ENCODE measurements at places on chromosomes 5 and 9. TPM values are rescaled to one million over a fixed set of nuclear protein-coding genes. Genes with fewer than 3 reads are reported as not detected.

Gene IL11RA
- polyA plus RNA-seq: 12.3 TPM

GRCh38 chr5:116410336-116410890 lies 164.2 kb downstream of the SEMA6A start:
- no peak for DNase-seq

Gene SLC1A3
- not detected for polyA plus RNA-seq

DNA sequence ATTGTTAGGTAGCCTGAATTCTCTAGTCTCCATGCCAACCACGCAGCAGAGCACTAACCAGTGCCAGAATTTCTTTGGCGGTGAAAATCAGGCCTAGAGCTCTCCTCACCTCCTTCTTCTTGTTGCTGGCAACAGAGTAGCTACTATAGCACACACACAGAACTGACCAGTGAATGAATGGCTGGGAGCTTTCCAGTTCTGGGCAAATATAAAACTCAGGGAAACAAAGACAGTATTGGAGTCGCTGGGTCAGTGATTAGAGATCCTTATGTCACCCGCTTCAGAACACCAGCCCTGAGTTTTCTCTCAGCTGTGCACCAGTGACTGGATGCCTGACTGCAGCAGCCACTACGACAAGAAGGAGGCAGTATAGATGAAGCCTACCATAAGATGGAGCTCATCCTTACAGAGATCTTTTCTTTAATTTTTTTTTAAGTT lies 26.9 kb upstream of the FEM1C start:
- DNase-seq: no peak

- DNase-seq: no peak
Measured at GRCh38 chr5:134082264-134082992, 32.1 kb upstream of the TCF7 start.

Gene TPPP
- polyA plus RNA-seq: 0.75 TPM

GRCh38 chr9:131578731-131579504 lies 33.6 kb downstream of the PRRT1B start:
- DNase-seq: peak; percentile 79

- no peak for DNase-seq
Measured at GRCh38 chr5:149855366-149855765, 89.2 kb downstream of the PDE6A start.

Gene KCNV2
- not detected for polyA plus RNA-seq

GRCh38 chr5:72041654-72042053 lies 65.6 kb upstream of the MAP1B start:
- DNase-seq: no peak

Gene KIF20A
- polyA plus RNA-seq: 0.60 TPM

GRCh38 chr5:142925795-142926194 lies 155.6 kb downstream of the ARHGAP26 start:
- no peak for DNase-seq

GRCh38 chr5:131607903-131608540 lies 27.0 kb downstream of the RAPGEF6 start:
- DNase-seq: no peak

DNA sequence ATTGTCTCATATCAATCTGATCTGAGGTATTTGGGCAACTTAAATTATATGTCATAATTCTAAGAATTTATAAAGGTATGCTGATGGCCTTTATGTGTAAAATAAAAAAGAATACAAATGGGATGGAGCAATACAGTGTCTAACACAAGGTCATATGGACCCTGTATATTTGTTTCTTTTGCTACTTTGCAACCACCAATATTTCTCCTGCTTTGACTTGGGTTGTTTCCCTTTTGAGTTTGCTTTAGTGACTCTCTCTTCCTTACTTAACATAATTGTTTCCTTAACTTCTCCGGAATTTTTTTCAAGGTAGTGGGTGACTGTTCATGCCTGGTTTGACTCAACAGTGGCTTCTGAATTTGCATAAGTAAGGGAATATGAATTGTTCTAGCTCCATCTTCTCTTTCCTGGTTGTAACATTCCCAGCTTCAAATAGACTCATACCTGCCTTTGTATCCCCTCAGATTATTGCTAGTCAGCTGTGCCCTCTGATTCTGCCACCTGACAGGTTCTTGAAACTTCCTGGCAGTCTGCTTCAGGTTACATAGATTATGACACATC lies 30.2 kb upstream of the ANXA1 start:
- no peak for DNase-seq

- no peak for DNase-seq
Measured at GRCh38 chr9:36950389-36950788, 83.7 kb downstream of the PAX5 start.

Gene LCN1
- polyA plus RNA-seq: not detected

- DNase-seq: no peak
Measured at GRCh38 chr5:116442095-116442534, 132.5 kb downstream of the SEMA6A start.

GRCh38 chr5:137432376-137432775 lies 66.8 kb downstream of the SPOCK1 start:
- DNase-seq: no peak

- no peak for DNase-seq
Measured at GRCh38 chr5:121251954-121252353, 599.7 kb upstream of the FTMT start.

DNA sequence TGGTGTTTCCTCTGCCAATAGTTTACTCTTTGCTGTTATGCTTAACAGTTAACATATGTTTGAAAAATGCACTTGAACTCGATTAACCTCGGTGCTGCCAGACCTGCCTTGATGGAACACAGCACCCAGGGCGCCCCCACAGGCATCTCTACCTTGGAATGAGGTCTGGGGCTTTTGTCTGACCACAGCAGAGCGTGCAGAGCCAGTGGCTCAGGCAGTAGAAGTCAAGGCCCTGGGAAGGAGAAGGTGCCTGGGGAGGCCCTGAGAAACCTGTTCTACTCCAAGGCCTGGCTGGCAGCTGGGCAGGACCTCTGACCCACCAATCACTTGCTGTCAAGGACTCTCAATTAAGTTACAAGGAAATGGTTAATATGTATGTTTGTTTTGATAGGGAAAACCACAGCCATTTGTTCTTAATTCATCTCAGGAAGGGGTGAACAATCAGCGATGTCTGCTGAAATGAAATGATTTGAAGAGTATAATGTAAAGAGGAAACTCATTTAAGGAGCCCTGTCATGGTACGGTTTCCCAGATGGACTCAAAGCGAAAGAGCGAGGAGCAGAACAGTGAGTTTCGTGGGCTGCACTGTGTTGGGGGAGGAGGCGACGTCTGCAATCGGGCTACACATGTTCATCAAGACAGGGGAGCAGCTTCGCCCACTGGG lies 21.9 kb downstream of the MACROH2A1 start:
- no peak for DNase-seq

GRCh38 chr9:120734607-120735410 lies 20.5 kb upstream of the MEGF9 start:
- no peak for DNase-seq

DNA sequence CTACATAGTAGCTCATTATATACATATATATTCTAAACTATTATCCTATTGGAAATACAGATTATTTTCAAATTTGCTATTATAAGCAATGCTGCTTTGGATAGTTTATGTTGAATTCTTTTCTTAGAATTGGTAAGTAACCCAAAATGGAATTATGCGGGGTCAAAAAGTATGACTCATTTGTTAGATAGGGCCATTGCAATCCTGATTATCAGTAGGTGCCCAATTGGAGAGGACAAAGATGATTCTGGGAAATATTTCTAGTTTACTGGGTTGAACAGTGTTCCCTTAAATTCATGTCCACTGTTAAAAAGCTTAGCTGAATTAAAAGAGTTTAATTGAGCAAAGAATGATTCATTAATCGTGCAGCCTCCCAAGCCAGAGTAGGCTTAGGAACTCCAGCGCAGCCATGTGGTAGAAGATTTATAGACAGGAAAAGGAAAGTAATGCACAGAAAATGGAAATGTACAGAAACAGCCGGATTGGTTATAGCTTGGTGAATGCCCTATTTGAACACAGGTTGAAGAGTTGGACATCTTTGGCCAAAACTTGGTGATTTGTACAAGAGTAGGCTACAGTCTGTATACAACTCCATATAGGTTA lies 81.8 kb downstream of the GDNF start:
- no peak for DNase-seq

DNA sequence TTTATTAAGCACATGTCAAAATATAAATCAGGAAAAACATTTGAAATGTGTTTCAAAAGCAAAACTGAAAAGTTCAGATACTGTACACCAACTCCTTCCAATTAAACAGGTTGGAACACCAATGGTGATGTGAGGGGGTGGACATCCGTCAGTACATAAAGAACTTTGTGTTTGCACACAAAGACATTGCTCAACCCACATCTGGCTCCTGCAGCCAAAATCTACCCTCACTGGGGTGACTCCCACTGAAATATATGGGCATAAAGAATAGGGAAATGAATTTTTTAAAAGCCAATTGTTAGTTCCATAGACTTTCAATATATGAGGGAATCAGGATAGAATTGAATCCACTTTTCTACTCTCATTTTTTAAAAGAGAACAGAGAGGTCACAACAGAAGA lies 63.9 kb downstream of the MEGF9 start:
- no peak for DNase-seq

DNA sequence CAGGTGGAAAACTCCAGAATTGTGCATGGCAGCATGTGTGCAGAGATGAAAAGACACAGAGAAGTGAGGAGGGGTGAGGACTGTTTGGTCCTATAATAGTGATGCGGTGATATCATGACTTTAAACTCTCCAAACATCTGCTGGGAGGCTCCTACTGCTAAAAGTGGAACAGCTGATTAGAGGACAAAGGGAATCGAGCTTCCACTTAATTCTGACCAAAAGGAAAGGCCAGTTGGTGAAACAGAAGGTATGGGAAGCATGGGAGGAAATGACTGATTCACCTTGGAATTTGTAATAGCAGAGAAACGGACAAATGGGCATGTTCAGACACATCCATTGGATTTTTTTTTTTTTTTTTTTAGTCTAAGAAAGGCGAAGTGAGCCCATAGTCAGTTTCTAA lies 67.5 kb upstream of the MAMDC2 start:
- no peak for DNase-seq

GRCh38 chr9:87529671-87530070 lies 32.0 kb downstream of the DAPK1 start:
- no peak for DNase-seq

DNA sequence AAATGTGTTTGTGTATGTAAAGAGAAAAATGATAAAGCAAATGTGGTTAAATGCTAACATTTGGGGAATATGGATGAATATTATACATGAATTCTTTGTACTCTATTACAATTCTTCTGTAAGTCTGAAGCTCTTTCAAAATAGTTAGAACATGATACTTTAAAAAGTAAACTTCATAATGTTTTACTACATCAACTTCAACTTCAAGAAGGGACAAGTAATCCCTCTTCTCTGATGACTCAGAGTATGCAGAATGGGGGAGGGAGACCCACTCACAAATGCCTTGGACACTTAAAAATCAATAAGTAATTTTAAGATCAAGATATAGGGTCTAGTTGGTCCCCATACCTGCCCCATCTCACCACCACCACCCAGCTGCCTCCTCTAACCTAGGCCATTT lies 162.4 kb downstream of the ESM1 start:
- DNase-seq: no peak

Gene SLC46A2
- polyA plus RNA-seq: not detected

DNA sequence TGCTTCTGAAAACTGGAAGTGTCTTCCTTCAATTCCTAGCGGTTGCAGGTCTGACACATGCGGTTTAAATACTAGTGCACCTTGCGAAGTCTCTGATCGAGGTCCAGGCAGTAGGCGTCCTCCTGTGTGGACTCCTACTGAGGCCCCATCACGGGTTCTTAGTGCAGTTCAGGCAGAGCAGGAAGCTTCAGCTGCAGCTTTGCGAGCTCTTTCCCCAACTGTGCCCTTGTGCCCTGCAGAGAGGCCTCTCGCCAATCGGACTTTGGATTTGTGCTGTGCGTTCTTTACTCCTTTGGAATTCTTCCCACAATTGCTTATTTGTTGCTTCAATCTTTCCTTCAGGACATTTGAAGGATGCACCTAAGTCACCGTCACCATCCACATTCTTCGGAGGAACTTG lies 40.6 kb upstream of the FAM120AOS start:
- no peak for DNase-seq

Gene SPTAN1
- 84.6 TPM for polyA plus RNA-seq

Gene IL5
- not detected for polyA plus RNA-seq

- DNase-seq: peak; percentile 82
Measured at GRCh38 chr9:136533775-136534157, 12.1 kb downstream of the NOTCH1 start.
